ENCODE measurements at places on chromosomes 7 and 10.
A peak's percentile ranks its signal among the peaks of the same experiment; 100 is the strongest.

GRCh38 chr7:98472521-98472954, 71.6 kb upstream of the BAIAP2L1 start:
- DNase-seq = no peak

DNA sequence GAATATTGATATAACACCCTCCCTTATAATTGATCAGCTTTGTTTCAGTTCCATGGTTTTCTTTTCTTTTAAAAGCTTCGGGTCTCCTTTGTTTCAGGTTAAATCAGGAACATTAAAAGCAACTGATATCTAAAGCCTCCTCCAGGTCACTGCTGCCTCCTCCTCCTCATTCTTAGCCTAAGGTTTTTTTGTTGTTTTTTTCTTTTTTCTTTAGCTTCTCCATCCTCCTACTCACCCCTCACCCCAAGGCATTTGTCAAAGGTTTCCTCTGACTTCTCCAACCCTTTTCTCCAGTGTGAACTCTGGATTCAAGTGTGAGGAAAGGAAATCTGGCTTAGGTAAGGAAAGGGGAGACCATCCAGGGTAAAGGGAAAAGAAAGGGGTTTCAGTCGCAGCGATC, 420.2 kb upstream of the NFE2L3 start:
- no peak for DNase-seq

GRCh38 chr7:128459394-128459878, 3.8 kb downstream of the HILPDA start:
- peak; percentile 64 for DNase-seq

DNA sequence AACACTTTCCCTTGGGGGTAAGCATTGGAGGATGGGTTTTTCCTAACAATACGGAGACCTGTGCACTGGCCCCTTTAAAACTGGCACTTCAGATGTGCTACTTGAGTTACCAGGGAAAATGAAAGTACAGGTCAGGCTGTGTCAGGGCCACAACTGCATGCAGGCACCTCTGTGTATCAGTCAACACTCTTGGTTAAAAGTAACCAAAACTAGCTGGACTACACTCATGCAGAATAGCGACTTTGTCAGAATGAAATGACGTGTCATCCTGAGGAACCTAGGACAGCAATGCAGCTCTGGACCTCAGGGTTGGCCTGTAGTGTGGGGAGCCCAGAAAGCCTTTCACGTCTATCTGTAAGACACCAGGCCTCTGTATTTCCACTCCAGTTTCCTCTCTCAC, 33.8 kb upstream of the SMKR1 start:
- DNase-seq = no peak

- DNase-seq = no peak
Observed at GRCh38 chr7:27875061-27875460, 135.1 kb downstream of the TAX1BP1 start.

DNA sequence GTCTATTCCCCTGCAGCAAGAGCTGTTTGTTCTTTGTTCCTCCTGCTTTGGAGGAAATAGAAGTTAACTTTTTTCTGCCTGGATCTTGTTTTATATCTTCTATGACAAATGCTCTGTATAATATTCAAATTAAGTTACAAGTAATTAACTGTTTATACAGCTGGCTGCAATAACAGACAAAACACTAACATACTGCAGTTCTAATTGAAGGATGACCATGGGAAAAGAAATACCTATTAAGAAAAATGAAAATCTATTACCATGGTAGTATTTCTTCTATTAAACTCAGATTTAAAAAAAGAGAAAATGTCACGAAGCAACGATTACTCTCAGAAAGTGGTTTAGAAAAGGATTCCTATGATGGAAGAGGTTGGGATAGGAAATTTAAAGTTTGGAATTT, 213.8 kb upstream of the PLXNA4 start:
- DNase-seq = no peak

DNA sequence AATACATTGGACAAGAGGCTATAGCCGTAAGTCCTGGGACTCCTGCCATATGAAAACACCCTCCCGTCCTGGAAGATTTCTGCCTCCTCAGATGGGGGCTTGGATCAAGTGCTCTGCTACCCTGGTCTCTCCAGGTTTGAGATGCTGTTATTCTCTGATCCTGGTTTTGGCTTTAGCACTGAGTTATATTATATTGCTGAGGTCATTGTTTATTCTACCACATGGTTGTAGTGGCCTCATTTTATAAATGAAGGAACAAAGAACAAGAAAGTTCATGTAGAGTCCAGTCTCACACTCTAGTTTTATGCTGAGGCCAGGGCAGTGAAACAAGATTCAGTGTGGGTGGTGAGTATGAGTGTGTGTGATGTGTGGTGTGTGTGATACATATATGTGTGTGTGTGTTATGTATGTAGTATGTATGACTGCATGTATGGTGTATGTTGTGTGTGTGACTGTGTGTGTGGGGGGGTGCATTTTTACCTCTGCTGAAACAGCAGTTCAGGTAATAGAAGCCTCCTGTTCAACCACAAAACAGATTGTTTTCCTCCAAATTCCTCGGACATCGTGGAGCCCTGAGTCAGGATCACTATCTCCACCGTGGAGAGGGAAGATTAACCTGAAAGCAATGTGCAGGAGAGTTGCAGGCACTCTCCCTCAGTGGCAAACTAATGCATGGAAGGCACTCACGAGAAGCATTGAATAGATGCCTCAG, 80.7 kb downstream of the C7orf25 start:
- DNase-seq = peak; percentile 55

- DNase-seq = no peak
Observed at GRCh38 chr10:95278061-95278988, 12.5 kb downstream of the PDLIM1 start.

- DNase-seq = no peak
Observed at GRCh38 chr10:10307036-10307435, 710.6 kb upstream of the CELF2 start.

GRCh38 chr10:120517881-120518484, 61.0 kb downstream of the PLPP4 start:
- DNase-seq = no peak

DNA sequence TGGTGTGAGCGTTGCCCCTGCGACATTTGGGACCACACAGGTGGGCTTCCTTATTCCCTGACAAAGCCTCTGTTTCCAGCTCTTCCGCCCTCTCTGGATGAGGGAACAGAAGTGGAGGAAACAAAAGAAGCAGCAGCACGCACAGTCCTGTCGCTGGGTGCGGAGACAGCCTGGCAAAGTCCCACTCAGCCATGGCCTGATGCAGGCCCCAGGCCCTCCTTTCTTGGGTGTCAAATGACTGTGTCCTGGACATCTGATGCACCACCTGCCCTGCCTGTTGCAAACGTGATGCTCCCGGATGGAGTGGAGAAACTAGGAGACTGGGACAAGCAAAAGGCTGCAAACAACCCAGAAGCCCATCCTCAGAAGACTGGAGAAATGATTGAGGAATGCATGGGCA, 20.7 kb downstream of the ZMIZ2 start:
- no peak for DNase-seq

- no peak for DNase-seq
Observed at GRCh38 chr10:18278181-18278580, 138.0 kb downstream of the CACNB2 start.

GRCh38 chr7:51295440-51296245, 21.0 kb downstream of the COBL start:
- DNase-seq = no peak

DNA sequence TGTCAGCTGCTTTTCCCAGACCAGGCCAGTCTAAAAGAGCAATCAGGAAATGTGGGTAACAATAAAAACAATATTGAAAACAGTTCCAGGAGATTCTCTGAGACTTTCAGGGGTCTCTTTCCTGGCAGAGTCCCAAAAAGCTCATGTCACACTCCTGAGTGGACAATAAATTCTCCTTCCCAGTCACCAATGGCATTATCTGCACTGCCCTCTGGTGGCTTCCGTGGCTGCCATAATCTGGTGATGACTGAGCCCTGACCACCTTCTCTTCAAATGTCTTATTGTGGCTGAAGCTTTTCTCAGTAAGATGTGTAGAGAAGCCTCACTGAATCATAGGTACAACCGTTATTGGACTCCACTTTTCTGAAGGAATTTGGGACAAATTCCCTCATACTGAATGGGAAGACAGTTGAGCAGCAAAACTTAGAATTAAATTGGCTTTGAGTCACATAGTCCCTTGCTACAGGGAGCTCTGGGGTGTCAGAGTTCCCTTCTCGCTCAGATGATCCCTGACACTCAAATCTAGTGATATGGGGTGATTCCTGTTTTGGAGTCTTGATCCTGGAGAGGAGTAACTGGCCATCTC, 24.4 kb upstream of the ASAH2 start:
- no peak for DNase-seq

DNA sequence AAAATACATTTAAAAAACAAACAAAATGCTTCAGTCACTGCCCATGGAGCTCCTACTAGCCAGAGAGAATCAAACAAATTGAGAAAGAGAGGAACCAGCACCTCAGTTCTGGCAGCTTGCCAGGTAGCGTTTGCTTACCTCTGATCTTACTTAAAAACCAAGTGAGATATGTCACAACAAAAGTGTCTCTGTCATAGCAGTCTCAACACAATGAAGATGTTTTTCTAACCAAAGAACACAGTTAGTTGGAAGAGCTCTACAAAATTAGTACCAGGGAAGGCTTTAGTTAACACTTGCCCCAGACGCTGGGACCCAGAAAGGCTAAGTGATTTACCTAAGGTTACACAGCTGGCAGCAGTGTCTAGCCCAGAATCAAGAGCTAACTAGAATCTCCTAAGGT, 3.4 kb downstream of the DOCK4 start:
- no peak for DNase-seq

GRCh38 chr7:106163257-106163656, 51.1 kb upstream of the SYPL1 start:
- DNase-seq = no peak

GRCh38 chr10:129754211-129755050, 209.6 kb downstream of the EBF3 start:
- DNase-seq = peak; percentile 19

DNA sequence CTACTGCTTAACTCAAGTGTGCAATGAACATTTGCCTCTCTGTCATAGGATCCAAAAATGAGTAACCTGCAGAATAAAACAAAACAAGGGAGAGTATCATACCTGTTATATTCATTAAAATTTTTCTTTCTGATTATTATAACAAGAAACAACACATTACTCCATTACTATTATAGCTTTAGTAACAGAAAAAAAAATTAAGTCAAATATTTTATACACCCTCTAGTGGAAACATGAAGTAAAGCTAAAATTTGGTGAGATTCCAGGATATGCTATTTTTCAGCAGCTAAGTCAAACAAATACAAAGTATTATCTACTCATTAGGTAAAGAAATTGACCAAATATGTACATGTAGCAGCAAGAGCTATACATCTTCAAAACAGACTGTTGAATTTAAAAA, 56.3 kb downstream of the PDZD8 start:
- no peak for DNase-seq

DNA sequence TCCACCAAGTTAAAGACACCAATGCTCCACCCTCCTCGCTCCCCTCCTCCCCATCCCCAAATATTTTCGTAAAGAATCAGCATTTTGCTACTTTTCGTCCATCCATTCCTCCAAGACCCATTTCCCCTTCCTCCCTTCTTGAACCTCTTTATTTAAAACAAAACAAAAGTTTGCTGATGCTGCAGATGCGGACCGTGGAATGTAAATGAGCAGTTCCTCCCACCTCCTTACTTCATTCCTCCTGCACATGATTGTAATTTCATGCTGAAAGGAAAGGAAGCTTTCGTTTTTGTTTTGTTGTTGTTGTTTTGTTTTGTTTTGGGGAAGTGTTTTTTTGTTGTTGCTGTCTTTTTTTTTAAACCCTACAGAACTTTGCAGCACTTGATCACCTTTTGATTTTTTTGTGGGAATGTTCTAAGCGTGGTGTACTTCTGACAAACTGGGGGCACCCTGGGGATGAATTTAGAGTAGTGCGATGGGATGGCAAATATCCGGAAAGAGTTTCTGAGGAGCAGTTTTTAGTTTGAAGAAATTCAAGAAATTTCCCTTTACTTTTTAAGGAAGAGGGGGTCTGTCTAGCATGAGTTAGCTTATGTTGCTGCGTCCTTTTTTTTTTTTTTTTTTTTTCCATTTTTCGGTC, 177.3 kb downstream of the TCF7L2 start:
- DNase-seq = no peak

DNA sequence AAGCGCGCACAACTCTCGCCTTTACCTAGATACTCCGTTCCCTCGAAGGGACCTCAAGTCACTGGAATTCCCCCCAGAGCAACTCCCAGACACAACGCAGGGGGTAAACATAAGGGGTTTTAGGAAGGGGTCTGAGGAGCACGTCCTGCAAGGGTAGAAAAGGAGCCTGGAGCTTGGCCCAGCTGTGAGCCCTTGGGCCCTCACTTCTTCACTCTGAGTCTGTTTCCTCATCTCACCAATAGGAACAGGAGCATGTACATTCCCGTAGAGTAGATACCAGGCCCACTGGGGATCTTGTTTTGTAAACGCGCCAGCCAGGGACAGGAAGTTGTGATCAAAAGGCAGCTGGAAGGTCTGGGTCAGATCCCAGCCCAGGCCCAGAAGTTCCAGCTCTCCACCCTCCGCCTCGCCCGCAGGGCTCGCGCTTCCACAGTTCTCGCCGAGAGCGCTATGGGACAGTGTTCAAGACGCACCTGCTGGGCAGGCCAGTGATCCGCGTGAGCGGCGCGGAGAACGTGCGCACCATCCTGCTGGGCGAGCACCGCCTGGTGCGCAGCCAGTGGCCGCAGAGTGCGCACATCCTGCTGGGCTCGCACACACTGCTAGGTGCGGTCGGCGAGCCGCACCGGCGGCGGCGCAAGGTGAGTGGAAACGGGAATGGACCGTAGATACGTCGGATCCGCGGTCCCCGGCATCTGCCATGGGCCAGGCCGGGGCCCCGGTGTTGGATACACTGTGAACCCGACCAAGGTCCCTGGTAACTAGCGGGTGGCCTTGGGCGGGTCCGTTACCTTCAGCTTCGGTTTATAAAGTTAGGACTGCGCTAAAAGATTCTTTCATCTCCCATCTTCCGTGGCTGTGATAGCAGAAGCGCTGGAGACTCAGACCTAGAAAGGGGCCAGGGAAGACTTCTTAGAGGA, 1.3 kb downstream of the CYP26C1 start:
- DNase-seq = no peak

GRCh38 chr10:30510932-30511700, 77.1 kb downstream of the MAP3K8 start:
- no peak for DNase-seq
